ENCODE measurements at places on chromosomes 6 and 20.

GRCh38 chr6:149246691-149247384 is 70.7 kb upstream of the TAB2 start:
- no peak for DNase-seq

GRCh38 chr6:52749556-52750152 is 13.6 kb downstream of the GSTA2 start:
- no peak for DNase-seq

GRCh38 chr6:137799950-137800568 is 67.0 kb upstream of the TNFAIP3 start:
- DNase-seq: no peak

DNA sequence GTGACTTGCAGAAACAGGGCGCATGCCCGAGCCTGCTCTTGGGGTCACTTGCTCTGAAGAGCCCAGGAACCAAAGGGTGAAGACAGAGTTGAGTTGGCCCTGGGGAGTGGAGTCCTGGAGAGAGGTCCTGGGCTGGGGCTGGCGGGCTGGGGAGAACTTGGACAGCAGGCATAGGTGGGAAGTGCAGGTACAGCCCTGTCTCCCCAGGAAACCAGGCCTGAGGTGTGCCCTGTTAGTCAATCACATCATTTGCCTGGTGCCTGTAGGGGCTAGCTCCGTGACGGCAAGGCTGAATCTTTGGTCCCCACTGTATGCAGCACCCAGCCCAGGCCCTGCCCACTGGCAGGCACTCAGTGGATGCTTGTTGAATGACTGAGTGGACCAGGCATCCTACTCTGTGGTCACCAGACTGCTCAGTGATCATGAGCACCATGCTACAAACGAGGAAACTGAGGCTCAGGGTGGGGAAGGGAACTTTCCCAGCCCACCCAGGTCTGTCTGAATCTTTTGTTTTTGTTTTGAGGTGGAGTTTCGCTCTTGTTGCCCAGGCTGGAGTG is 15.6 kb upstream of the NOL4L start:
- DNase-seq: no peak

DNA sequence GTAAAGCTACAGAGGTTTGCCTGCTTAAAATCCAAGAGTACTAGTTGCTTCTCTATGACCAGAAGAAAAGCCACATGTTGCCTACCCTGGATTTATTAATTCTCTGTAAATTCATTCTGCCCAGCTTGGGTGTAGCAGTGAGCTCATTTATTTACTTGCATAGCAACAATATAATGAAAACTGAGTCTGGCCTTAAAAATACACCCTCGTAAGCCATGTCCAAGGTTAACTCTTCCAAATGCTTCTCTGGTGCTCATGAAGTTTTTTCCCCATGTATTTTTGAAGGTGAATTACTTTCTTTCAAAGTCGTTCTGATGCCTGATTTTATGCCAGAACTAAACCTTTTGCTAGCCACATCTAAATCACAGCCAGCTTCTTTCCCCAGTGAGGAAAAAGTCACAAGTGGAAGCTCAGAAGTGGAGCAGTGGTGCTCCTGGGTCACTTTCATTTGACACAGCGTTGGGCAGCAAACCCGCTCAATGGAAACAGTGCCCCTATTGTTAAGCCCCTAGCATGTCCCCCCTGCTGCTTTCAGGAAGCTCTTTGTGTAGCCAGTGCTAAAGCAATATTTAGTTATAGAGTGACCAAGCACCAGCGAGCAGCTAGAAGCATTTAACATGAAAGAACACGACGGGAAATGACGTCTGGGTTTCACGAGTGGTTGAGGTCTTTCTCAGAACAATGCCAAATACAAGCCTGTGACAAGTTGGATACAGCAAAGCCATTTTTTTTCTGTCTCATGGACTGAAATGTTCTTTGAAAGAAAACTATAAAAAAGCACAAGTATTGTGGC is 29.8 kb downstream of the NEDD9 start:
- DNase-seq: no peak

- no peak for DNase-seq
Observed at GRCh38 chr6:39698789-39699188, 26.4 kb downstream of the KIF6 start.

GRCh38 chr6:107603006-107603370 is 113.1 kb downstream of the SOBP start:
- no peak for DNase-seq

DNA sequence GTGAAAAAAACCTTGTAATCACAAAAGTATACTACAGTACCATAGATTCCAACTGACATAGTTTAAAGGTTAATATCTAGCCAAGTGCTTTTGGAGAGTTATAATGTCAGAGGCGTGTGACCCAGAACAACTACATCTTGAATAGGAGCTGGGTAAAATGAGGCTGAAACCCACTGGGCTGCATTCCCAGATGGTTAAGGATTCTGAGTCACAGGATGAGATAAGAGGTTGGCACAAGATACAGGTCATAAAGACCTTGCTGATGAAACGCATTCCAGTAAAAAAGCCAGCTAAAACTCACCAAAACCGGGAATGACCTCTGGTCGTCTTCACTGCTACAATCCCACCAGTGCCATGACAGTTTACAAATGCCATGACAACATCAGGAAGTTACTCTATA is 22.4 kb upstream of the KIAA0408 start:
- no peak for DNase-seq

DNA sequence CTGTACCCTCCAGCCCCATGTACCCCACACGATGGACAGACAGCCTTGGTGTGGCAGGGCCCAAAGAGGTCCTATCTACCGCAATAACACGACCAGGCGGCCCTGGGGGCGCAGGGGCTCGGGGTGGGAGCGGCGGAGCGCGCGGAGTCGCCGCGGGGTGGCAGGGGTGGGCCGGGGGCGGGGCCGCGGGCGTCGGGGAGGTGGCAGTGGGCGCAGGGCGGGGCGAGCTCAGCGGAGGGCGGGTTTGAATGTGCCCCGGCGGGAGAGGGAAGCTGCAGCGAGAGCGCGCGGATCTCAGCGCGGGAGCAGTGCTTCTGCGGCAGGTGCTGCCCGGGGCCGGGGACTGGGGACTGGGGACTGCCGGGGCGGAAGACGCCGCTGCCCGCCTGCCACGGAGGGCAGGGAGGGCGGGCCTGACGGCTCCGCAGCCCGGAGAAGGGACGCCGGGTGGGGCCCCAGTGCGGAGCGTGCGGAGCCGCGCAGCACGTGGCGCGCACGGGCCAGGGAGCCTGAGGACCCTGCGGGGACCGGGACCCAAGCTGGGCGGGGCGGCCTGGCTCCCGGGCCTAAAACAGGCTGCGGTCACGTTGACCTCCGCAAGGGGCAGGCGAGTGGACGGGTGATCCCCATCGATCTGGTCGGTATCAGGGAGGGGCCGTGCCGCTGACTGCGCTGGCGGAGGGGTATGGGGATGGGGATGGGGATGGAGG is at the start of gene SLC29A1:
Gene SLC29A1 (plus strand): TSS at position 277 of the 710 bp plus-strand sequence. CDS start 3,719 bp downstream, outside the sequence.
- DNase-seq: peak; percentile 49

GRCh38 chr6:129609635-129610034 is 100.3 kb downstream of the ARHGAP18 start:
- no peak for DNase-seq

- no peak for DNase-seq
Observed at GRCh38 chr6:31419842-31420241, 16.4 kb downstream of the MICA start.

GRCh38 chr6:18209539-18210197 is 54.4 kb downstream of the KDM1B start:
- DNase-seq: no peak

DNA sequence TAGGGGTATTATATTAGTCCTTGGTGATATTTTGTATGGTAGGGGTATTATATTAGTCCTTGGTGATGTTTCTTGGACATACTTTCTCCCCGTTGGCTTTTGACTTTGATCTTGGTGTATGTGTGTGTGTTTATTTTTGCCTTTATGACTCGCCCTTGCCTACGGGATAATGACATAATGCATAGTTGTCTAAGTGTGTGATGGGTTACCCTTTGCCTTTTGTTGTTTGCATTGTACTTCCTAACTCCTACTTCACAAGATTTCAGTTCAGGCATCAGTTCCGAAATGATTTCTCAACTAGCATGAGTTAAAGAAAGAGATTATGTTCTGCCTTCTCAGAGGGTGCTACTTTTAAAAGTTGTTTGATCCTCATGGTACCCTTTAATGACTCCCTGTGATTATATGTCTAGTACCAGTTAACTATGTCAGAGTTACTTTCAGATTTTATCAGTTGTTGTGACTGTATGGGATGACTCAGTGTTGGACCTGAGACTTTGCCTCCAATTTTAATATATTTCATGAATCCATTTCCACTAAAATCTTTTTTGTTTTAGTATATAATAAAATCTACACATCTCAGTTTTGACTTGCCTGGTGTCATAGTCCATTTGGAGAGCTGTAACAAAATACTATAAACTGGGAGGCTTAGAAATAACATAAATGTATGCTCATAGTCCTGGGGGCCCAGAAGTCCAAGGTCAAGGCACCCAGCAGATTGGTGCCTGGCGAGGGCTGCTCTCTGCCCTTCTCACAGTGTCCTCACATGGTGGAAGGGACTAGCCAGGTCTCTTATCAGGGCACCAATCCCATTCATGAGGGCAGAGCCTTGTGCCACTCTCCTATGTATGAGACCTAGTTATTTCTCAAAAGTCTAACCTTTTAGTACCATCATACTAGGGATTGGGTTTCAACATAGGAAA is 34.1 kb downstream of the CDYL start:
- DNase-seq: no peak
